ENCODE measurements at places on chromosomes 5 and 9. TPM values are rescaled to one million over a fixed set of nuclear protein-coding genes. Genes with fewer than 3 reads are reported as not detected.

Gene TMOD1
- 0.45 TPM for total RNA-seq

Gene ZSWIM6
- total RNA-seq = 3.8 TPM

Gene DNAJC25
- total RNA-seq = 4.7 TPM

Gene ADRB2
- 1.5 TPM for total RNA-seq

Gene CARTPT
- total RNA-seq = not detected

Gene FBXO10
- 2.6 TPM for total RNA-seq

Gene ATP10B
- not detected for total RNA-seq

Gene NR5A1
- not detected for total RNA-seq

Gene TAS2R1
- not detected for total RNA-seq

Gene PCDHB15
- total RNA-seq = not detected

Gene NOXA1
- total RNA-seq = 0.46 TPM

Gene CHSY3
- not detected for total RNA-seq

Gene MCIDAS
- total RNA-seq = not detected

Gene C9orf50
- not detected for total RNA-seq

Gene PCDHGA3
- total RNA-seq = not detected

Gene SHC3
- not detected for total RNA-seq

Gene WDR31
- 0.55 TPM for total RNA-seq

Gene KYAT1
- 15.2 TPM for total RNA-seq

Gene OCLN
- total RNA-seq = 3.9 TPM

Gene SLC36A2
- not detected for total RNA-seq

Gene CD180
- total RNA-seq = 0.17 TPM

Gene C7
- not detected for total RNA-seq

Gene PCDHA12
- not detected for total RNA-seq

Gene C9orf72
- 12.9 TPM for total RNA-seq

Gene IRX1
- not detected for total RNA-seq

Gene PCSK1
- not detected for total RNA-seq

Gene NFIB
- total RNA-seq = not detected

Gene MUSK
- total RNA-seq = not detected

Gene ECM2
- not detected for total RNA-seq

Gene AGXT2
- not detected for total RNA-seq

Gene MTRR
- 56.5 TPM for total RNA-seq

All from activated CD4-positive, alpha-beta T cell treated with anti-CD3 and anti-CD28 coated beads, Interleukin-2, amount 10 ng/mL, durations not matched to agents 7 days and 5 days (primary cell).